Activated CD4-positive, alpha-beta T cell treated with anti-CD3 and anti-CD28 coated beads, Interleukin-2, amount 50 U/mL, for 1 hour (primary cell): ENCODE measurements at places on chromosomes 16 and 17.

DNA sequence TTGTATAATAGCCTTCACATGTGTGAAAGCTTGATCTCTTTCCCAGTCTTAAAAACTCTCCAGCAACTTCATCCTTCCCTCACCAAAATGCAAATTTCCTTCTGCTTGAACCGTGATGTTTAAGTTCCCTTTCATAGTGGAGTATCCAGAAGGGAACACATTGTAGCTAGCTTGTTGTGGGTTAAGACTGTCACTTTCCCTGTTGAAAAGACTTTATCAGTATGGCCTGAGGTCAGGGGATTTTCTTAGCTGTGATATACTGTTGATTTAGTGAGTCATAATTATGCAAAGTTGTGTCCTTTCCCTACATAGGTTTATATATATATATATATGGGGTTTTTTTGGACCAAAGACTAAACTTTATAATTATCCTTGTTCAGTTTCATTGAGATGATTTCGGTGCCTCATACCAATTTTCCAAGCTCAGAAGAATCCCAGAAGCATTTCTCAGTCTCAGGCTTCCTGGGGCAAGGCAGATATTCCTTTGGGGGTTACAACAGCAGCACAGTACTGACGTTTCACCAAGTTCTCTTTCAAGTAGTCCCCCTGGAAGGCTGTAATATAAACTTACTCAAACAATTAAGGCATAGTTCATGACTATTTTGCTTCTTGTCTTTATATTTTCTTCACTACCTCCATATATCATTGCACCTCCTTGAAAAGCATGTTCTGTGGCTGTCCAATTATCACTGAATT, 35.7 kb downstream of the ESRP2 start:
- no peak for DNase-seq

DNA sequence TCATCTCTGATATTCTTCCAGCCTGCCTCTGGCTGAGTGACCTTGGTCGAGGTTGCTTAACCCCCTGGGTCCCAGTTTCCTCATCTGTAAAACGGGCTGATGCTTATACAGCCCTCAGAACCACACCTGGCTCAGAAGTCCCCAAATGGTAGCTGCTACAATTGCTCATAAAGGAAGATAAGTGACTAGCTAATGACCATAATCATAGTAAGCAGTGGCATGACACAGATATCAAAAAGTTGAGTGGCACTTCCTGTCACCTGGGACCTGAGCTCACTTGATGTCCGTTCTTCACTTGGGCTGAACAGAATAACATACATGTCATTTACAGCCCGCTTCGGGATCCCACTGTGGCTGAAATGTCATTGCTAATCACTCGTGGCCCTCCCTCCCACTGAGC, 1.8 kb downstream of the MGRN1 start:
- no peak for DNase-seq

DNA sequence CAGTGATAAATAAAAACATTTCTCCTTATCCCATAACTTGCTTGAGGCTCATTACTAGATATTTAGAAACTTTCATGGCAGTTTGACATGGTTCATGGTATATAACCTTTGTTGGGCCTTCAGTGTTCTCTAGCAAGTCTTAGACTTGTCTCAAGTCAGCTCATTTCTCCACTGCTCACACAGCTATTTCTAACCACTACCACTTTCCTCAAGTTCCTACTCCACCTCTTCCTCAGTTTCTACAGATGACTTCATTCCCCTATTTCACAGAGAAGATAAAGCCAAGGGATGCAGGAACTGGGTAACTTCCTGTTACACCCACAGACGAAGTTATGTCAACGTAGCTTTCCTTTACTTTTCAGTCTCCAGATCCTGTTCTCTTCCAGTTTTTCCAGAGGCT, 23.2 kb downstream of the NLK start:
- no peak for DNase-seq

GRCh38 chr16:4846503-4846900, 586 bp downstream of the GLYR1 start:
- DNase-seq = peak; percentile 26

DNA sequence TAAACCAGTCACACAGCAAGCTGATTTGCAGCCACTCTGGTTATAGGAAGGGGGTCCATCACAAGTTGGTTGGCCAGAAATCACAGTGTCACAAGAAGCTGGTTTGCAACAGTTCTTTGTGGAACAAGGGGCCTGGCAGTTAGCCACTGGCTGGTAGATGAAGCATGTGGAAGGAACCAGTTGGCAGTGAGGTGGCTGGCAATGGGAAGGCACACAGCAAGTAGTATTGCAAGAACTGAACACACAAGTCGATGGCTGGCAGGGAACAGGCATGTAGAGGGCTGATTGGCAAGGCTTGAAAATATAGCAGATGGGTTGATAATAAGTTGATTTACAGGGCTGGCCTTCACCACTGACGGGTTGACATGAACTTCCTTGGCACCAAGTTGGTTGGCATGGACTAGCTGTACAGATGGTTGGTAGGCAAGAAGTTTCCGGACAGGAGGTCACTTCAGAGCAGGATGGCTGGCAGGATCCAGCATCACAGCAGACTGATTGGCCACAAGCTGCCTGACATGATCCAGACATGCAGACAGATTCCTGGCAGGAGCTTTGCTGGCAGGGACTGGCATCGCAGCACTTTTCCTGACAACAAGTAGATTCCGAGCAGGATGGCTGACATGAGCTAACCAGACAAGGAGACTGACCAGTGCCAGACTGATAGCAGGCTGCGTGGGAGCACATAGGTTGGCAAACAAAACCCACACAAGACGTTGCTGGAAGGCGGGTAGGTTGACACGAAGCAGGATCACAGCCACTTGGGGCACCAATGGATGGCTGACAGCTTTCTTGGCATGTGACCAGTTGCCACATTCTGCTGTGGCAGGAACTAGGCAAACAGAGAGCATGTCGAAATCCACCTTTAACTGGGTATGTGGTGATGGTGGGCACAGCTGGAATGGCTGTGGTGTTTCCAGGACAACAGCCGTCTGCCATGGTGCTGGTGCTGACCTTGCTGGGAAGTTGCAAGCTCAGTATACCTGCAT, at the start of gene KRTAP29-1:
Gene KRTAP29-1 (minus strand): TSS at position 936 of the 986 bp plus-strand sequence. CDS start 0 bp downstream, at position 936.
- DNase-seq = no peak

DNA sequence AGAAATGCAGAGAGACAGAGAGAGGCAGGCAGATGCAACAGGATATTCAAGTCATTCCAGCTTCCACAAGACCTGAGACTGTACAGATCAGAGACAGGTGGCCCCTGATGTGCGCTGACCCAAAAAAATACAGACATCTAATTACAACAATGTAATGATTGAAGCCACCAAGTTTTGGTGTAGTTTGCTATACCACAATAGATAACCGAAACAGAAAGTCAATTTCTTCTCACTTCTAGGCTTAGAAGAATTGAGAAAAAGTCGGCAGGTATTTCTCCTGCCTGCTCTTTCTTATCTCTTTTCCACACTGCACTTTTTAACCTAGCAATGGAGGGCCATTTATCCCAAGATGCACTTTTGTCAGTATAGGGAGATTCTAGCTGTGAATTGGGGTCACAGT, 949.2 kb downstream of the CDH11 start:
- DNase-seq = no peak

- no peak for DNase-seq
Measured at GRCh38 chr17:45263477-45263860, 1.6 kb upstream of the SPATA32 start.

DNA sequence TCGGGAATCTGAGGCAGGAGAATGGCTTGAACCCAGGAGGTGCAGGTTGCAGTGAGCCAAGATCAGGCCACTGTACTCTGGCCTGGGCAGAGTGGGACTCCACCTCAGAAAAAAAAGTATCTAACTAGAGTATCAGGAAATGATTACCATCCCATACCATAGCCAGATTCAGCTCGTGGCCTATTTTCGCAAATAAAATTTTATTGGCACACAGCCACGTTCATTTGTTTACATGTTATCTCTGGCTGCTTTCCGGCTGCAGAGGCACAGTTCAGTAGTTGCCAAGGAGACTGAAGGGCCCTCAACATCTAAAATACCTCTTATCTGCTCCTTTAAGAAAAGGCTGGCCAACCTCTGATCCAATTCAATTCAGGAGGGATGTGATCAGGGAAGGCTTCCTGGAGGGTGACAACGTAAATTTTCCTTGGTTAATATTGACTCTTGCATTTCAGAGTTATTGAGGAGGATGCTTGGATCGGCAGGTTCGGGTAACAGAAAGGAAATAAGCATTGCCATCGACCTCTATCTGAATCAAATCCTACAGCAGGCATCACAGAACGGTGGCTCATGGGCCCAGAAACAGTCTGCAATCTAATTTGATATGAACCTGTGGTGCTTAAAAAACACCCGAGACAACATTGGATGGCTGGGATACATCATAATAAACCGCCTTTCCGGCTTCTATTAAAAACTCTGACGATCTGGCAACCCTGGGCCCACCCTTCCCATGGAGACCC, 73.8 kb downstream of the XYLT1 start:
- peak; percentile 44 for DNase-seq

GRCh38 chr17:68353111-68353521, 61.8 kb downstream of the ARSG start:
- no peak for DNase-seq

- no peak for DNase-seq
Measured at GRCh38 chr17:81563861-81564586, 11.9 kb upstream of the FAAP100 start.

DNA sequence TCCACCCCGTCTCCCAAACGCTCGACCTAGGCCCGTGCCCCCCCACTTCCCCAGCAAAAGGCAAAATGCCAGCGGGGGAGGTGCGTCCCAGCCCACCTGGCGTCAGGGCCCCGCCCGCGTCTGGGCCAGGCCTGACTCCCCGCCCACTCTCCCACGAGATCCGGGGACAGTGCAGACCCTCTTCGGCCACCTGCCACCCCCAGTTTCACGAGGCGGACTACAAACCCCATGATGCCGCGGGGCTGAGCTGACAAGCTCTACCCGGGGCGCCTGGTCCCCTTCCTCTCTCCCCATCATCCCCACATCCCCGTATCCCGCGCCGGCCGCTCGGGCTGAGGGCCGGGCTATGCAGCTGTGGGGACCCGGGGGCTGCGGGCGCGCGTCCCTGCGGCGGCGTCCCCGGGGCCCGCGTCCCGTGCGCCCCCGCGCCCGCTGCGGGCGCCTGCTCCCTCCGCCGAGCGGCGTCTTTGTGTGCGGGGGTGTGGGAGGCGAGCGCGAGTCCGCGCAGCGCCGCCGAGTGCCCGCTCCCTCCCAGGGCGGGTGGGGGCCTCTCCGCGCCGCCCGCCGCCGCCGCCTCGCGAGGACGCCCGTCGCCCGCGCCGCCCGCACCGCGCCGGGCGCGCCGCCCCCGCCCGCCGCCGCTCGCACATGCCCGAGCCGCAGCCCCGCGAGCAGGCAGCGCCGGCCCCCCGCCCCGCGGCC, at the start of gene ANKRD13B:
Gene ANKRD13B (plus strand): TSS at position 283 of the 702 bp plus-strand sequence. CDS start 490 bp downstream, outside the sequence.
- DNase-seq = no peak

- DNase-seq = no peak
Measured at GRCh38 chr16:72856797-72857196, 191.1 kb downstream of the ZFHX3 start.

- no peak for DNase-seq
Measured at GRCh38 chr17:4093456-4093855, 49.4 kb downstream of the ZZEF1 start.

- no peak for DNase-seq
Measured at GRCh38 chr17:61248399-61248798, 151.2 kb upstream of the TBX2 start.

- no peak for DNase-seq
Measured at GRCh38 chr17:71335212-71335611, 785.6 kb upstream of the SOX9 start.

DNA sequence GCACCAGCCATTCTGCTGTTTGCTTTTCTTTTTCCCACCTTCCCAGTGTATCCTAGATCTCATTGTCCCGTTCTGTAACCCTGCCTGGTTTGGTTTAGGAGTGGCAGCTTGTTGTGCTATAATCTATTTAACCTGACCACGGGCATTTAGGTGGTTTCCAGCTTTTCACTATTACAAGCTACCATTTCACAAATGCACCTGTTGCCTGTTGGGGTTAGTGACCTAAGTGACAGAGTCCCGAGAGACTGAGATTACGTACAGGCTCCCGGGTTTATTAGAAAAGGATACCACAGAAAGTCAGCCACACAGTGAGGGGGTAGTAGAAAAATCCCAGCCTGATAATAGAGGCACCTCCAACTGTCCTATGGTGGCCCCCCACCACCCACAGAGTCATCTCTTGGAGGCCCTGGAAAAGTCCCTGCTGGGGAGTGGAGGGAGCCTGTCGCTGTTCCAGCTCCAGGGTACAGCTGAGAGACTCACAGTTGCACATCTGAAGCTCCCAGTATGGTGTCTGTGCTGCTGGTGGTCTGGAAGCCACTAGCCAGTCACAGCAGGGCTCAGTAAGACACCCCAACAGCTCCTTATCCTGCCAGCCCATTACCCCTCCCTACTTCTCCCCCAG, 21.2 kb downstream of the CLEC16A start:
- no peak for DNase-seq

GRCh38 chr16:1772362-1772907, at the start of gene EME2:
TSS of gene EME2 (plus strand) at chr16:1772810. CDS start at chr16:1773228, 418 bp downstream.
- DNase-seq = peak; percentile 40

- DNase-seq = no peak
Measured at GRCh38 chr17:42135664-42136653, 13.4 kb downstream of the HSPB9 start.
